Right cardiac atrium (tissue), 5 donors: ENCODE measurements at places on chromosomes 4 and X.

- no peak for DNase-seq
Observed at GRCh38 chr4:19544446-19545125, 707.1 kb upstream of the SLIT2 start.

DNA sequence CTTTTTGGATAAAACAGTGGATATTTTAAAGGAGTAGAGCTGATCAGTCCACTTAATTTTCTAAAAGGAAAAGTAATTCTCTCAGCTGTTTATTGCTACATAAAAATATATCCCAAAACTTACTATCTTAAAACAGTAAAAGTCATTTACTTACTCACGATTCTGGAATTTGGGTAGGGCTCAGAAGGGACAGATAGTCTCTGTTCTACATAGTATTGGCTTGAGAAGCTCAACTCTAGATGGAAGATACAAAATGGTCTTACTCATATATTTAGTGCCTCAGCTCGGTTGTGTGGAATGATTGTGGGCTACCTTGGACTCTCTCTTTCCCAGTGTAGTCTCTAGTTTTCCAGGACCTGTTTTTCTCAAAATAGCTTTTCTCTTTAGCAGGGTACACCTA, 691.5 kb upstream of the POU3F4 start:
- no peak for DNase-seq

- DNase-seq: no peak
Observed at GRCh38 chr4:39655211-39655610, 16.5 kb upstream of the SMIM14 start.

- no peak for DNase-seq
Observed at GRCh38 chr4:76965866-76966579, 16.5 kb downstream of the SEPTIN11 start.

- no peak for DNase-seq
Observed at GRCh38 chr4:94363136-94363655, 20.6 kb upstream of the HPGDS start.

DNA sequence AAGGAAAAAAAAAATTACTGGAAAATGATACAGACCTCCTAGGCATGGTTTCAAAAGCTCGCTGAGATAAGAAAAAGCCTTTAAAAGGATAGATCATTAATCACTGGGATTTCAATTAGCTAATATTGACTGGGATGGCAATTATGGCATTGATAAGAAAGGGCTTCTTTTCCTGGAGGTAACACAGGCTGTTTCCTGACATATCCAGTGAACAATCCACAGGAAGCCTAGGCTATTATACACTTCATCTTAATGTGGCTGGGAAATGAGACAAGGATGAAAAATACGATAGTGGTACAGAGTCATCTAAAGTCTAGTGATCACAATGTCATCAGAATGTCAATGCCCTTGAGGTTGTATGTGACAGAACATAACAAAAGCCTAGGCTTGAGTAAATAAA, 1579.3 kb downstream of the C4orf33 start:
- no peak for DNase-seq
